AG10803 (cell line): ENCODE measurements at places on chromosomes 1 and 21.

GRCh38 chr1:180248731-180249681 is 18.9 kb downstream of the LHX4 start:
- no peak for DNase-seq

- no peak for DNase-seq
Measured at GRCh38 chr1:161197560-161198193, 1.2 kb downstream of the ADAMTS4 start.

DNA sequence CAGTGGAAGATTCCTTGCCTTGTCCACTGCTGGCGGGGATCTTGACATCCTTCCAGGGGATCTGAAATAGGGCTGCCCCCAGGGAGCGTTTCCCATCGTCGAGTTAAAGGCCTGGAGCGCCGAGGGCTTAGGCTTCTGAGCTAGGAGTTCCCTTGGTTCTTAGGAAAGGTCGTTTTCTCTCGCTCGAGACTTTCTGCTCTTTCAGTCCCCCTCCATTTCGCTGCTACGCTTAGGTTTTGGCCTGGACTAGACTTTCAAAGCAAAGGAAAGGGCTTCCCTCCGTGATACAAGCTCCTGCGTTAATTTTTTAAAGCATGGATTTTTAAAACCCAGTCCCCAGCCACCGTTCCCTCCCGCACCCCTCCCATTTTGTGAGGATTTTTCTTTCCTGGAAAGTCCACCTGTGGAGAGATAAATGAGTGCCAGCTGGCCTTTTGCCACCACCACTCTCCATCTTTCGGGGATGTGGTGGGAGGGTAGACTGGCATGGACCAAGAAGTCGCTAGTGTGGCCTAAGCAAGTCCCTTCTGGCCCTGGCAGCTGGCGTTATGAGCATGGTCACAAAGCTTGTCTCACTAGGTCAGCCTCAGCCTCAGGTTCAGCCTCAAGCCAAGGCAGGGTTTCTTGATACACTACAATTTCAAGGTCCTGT is 9.2 kb downstream of the NR5A2 start:
- no peak for DNase-seq

DNA sequence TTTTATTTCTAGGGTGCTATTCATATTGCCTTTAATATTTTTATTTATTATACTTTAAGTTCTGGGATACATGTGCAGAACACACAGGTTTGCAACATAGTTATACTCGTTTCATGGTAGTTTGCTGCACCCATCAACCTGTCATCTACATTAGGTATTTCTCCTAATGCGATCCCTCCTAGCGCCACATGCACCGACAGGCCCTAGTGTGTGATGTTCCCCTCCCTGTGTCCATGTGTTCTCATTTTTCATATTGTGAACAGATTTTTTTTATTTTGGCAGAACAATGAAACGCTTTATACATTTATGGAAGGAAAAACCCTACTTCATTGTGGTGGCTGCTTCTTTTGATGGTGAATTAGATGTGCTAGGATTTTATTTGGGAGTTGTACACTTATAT is 14.4 kb upstream of the USH2A start:
- DNase-seq: no peak

DNA sequence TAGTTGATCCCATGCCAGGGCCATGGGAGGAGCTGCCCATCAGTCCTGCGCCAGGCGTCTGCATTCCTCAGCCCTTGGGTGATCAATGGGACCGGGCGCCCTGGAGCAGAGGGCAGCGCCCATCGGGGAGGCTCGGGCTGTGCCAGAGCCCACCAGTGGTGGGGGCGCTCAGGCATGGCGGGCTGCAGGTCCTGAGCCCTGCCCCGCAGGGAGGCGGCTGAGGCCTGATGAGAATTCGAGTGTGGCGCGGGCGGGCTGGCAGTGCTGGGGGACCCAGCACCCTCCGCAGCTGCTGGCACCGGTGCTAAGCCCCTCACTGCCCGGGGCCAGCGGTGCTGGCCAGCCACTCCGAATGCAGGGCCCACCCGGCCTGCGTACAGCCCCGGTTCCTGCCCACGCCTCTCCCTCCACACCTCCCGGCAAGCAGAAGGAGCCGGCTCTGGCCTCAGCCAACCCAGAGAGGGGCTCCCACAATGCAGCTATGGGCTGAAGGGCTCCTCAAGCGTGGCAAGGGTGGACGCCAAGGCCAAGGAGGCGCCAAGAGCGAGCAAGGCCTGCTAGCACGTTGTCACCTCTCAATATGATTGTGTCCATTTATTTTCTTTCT is 238.1 kb upstream of the OLFM3 start:
- DNase-seq: no peak

- DNase-seq: no peak
Measured at GRCh38 chr1:22520871-22521270, 42.4 kb upstream of the EPHA8 start.
